ENCODE measurements at places on chromosomes 11 and 22.

DNA sequence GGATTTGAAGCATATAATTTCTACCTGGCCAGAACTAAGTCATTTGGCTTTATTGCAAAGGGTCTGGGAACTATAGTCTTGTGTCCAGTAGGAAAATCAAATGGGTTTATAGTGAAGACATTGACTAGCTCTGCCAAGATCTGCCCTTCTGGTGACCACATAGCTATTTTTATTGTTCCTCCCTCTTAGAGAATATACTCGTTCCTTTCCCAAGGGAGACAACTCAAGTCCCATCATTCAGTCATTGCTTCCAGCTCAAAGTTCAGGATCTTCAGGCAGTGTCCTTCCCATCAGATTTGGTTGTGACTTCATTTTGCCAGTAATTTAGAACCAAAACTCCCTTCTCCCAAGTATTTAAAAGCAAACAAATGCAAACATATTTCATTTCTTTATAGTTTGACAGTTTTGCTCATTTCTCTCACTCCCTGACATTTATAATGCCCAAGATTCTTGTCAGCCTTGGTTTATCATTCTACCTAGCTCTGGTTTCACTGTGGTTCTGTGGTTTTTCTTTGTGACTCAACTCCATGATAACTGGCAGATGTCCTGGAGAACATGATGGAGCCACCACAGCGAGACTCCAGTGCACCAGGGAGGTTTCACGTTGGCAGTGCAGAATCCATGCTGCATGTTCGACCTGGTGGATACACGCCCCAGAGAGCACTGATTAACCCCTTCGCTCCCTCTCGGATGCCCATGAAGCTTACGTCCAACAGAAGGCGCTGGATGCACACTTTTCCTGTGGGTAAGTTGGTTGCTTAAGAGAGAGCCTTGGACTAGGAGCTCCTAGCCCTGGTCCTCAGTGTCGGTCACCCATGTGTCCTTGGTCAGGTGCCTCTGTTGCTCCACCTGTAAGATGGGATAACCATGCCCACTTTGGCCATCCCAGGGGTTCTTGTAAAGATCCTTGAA is 64.9 kb downstream of the DEPDC5 start:
- DNase-seq: no peak

DNA sequence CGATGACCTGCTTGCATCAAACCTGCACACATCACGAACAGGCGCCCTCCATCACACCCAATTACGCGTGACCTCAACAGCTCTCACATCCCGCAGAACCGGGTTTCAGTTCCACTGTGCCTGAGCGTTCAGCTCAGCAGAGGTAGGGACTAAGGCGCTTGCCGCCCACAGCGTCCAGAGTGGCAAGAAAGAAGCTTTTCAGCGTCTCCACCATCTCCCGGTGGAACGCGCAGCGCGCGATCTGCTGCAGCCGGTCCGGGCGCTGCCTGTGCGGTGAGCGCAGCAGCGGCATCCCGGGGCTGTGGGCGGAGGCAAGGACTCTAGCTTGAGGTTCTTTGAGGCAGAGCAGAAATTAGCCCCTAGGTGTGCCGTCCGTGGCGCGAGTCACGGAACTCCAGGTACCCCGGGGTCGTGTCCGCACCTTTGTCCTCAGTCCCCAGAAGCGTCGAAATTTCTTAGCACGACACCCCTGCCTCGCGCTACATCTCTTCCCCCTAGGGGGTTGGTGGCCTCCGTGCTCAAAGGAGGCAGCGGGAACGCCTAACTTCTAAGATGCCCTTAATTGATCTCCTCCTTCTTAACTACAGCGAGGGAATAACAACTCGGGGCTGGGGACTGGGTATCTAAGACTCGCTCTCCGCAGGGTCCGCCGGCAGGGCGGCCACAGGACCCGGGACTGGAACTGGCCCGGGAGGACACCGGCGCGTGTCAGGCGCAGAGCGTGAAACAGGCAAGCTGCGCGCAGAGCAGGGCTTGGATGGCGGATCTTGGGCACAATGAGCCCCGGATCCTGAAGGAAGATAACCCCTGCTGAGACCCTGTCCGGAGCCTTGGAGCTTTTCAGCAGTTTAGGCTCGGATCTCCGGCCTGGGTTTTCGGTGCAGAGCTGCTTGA is 1.7 kb upstream of the CALCA start:
- DNase-seq: peak; percentile 22

DNA sequence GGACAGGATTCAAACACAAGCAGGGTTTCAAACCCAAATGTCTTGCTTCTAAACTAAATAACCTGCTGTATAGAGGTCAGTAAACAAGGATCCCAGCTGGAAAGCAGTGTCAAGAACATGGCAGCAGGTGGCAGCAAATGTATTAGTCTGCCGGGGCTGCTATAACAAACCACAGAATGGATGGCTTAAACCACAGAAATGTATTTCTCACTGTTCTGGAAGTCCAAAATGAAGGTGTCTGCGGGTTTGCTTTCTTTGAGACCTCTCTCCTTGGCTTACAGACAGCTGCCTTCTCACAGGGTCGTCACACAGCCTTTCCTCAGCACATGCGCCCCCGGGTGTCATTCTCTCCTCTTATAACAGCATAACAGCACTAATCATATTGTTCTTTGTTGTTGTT is 65.1 kb upstream of the LRRC55 start:
- DNase-seq: no peak

DNA sequence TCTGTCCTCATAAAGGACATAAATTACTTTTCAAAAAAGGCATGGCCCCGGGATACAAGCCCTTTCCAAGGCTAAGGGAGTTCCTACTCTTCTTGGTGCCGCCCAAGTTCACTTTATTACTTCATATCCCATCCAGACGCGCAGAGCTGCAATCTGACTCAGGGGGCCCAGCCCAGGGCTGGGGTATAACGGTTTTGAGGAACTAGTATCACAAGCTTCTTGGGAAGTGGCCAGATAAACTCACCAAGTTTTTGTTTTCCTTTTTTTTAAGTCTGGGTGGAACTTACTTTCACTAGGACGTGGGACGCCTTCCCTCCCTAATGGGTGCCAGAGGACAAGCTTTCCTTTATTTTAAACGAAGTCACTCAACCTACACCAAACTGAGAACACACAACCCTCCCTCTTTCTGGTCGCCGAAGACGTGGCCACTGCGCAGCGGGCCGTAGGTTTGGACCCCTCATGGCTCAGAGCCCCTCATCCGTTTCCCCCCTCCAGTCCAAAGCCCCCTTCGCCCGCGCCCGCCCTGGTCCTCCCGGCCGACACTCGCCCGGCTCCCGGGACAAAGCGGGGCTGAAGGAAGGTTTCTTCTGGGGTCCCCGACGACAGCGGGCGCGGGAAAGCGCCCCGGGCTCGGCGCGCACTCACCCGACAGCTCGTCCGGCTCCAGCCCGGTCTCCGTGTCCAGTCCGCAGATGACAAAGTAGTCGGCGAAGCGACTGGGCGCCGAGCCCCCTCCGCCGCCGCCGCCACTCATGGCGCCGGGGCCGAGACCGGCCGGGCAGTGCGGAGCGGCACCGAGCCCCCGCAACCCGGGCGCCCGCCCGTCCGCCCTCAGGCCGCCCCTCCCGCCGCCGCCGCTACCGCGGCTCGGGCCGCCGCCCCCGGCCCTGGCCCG is 587 bp downstream of the DENND5A start:
- DNase-seq: peak; percentile 21

DNA sequence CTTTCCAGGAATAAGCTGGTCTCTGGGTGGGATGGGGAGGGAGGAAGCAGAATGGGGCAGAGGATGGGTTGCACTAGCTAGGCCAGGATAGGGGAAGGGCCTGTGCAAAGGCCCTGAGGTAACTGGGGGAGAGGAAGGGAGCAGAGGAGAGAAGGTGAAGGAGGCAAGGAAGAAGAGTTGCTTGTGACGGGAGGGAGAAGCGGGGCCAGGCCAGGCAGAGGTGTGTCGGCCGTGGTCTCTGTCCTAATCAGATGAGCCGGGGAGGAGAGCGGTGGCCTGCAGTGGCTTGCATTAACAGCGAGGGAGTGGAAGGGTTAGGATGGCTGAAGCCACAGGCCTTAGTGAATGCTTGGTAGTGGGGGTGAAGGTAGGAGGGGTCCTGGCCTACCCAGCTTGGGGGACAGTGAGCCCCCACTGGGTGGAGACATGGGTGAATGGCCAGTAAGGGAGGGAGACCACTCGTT is 6.0 kb upstream of the DERL3 start:
- DNase-seq: no peak
